CD4-positive, alpha-beta T cell treated with Interleukin-17A for 4 hours (primary cell): ENCODE measurements at places on chromosomes 4 and X.

DNA sequence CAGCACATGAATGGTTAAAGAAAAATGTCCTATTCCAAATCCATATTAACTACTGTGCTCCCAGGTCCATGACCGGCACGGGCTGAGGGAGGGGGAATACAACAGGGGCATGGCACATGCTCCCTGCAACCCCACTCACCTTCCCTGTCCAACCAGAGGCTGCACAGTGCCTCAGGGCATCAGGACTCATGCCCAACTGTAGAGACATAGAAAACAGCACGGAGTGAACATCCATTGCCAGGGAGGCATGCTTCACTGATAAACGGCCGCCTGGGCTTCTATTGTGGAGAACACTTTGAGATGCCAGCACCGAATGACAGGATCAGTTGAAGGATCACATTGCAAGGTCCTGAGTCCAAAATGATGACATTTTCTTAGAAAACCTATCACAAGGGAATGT is 140.6 kb downstream of the STK32B start:
- DNase-seq = no peak

DNA sequence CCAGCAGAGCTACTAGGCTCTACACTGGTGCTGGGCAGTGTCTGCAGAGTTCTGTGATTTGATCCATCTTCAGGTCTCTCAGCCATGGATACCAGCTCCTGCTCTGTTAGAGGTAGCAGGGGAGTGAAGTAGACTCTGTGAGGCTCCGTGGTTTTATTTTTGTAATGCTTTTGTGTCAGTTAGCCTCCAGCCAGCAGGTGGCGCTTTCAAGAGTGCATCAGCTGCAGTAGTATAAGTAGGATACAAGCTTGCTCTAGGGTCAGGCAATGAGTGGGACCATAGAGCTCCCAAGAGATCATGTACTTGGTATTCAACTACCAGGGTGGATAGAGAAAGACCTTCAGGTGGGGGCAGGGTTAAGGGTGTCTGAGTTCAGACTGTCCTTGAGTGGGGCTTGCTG is 362.5 kb upstream of the TRAM1L1 start:
- DNase-seq = peak; percentile 7

DNA sequence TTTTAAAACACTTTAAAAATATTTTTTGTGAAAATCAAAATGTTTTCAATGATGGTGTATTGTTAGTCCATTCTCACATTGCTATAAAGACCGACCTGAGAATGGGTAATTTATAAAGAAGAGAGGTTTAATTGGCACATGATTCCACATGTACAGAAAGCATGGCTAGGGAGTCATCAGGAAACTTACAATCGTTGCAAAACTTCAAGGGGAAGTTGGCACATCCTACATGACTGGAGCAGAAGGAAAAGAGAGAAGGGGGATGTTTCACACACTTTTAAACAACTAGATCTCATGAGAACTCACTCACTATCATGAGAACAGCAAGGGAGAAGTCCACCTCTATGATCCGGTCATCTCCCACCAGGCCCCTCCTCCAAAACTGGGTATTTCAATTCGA is 110.7 kb downstream of the TMEM47 start:
- DNase-seq = no peak

GRCh38 chrX:1667566-1667965 is 52.7 kb downstream of the ASMT start:
- no peak for DNase-seq

DNA sequence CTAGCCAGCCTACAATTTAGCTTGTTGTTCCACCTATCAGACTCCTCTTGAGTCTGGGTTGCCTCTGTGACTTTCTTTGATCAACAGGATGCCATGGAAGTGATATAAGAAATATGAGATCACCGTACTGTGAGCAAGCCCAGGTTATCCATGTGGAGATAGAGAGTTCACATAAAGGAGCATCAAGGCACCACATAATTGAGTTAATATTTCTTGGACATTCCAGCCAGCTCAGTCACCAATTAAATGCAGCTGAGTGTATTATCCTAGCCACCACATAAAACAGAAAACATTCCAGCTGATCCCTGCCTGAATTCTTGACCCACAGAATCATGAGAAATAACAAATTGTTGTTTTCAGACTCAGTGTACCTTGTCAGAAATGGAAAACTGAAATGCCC is 253.6 kb downstream of the PPP1R2C start:
- no peak for DNase-seq

DNA sequence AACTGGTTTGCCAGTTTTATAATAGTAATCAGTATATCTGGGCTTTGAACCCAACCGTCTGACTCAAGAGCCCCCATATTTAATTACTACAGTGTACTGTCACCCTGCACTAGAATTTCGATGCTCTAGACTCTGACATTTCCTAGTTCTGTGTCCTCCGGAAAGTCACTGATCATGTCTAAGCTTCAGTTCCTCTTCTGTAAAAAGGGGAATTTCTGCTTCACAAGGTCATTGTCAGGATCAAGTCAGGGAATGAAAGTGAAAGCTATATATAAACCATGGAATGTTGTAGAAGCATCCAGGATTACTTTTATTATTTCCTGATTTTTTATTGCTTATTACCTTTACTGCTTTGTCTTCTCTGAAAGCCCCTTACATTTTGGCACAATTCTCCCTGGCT is 4.0 kb upstream of the KCNIP4 start:
- DNase-seq = no peak

GRCh38 chrX:9804444-9804843 is 18.2 kb downstream of the SHROOM2 start:
- no peak for DNase-seq

DNA sequence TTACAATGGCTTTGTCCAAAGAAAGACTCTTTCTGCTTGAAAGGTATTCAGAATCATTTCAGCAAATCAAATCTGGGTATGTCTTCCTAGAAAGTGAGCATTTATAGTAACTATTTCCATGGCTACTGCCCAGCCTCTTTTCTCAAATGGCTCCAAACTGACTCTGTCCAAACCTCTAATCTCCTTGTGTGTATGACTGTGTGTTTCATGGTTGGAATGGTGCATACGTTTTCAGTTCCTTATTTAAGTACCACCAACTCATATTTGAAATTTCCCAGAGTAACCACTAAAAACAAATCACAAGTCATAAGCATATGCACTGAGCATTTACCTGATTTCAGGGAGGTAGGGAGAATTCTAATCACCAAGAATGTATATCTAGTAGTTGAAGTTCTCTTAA is 106.0 kb downstream of the TMEM144 start:
- no peak for DNase-seq

GRCh38 chrX:10076765-10077164 is 80.0 kb upstream of the CLCN4 start:
- DNase-seq = no peak

GRCh38 chr4:186826006-186826405 is 102.3 kb upstream of the FAT1 start:
- DNase-seq = no peak

DNA sequence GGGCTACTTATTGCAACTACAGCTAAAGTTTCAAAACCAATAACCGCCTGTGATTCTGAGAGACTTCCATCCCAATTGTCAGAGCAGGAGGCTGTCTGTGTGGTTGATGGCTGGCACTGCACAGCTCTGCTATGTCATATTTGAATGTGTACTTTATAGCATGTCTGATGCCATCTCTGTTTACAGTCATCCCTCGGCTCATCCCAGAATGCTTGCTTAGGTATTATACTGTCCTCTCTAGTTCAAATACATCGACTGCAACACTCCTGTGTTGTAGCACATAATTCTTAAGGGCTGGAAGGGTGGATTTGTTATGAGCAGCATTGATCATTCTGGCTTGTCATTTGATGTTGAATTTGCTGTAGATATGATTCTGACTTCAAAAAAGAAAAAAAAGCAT is 1617.5 kb upstream of the TENM3 start:
- DNase-seq = no peak

GRCh38 chrX:154991039-154991438 is 31.5 kb downstream of the F8 start:
- no peak for DNase-seq

- no peak for DNase-seq
Observed at GRCh38 chr4:114535725-114536124, 62.9 kb upstream of the UGT8 start.

DNA sequence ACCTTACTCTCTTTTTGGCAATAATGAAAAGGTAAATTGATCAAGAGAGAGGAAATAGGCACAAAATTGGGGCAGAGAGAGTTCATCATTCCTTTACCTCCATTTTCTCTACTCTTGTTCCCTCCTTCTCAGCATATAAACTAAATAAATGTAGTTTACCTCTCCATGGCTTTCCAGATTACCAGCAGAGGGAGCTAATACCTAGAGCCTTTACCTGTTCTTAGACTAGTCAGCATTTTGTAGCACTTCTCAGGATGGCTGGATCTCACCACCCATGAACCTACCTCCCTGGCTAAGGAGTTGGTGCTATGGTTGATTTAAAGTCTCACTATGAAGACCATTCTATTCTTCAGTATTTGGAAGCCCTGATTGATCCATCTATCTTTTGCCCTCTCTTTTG is 15.7 kb downstream of the OFD1 start:
- DNase-seq = peak; percentile 15

- DNase-seq = no peak
Observed at GRCh38 chrX:21963731-21964405, 23.4 kb downstream of the SMS start.

DNA sequence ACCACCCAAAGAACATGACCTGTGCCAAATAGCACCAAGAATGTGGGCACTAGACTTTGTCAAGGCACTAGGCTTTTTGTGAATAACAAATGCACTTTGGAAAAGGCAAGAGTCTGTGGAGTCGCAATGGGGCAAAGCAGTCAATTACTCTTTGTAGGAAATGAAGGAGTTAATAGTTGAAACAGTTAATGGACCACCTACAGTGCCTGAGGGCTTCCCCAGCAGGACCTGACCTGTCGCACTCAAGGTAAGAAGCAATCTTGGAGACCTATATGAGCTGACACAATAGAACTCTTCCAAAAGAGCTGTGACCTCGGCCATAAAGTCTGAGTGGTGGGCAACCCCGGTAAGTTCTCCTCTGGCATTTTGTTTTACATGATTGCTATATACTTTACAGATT is 49.2 kb upstream of the CAPN6 start:
- DNase-seq = no peak

GRCh38 chrX:84187533-84188319 is at the start of gene RPS6KA6:
RPS6KA6 (minus strand) TSS chrX:84188199; CDS start chrX:84187899, 300 bp downstream.
- no peak for DNase-seq

DNA sequence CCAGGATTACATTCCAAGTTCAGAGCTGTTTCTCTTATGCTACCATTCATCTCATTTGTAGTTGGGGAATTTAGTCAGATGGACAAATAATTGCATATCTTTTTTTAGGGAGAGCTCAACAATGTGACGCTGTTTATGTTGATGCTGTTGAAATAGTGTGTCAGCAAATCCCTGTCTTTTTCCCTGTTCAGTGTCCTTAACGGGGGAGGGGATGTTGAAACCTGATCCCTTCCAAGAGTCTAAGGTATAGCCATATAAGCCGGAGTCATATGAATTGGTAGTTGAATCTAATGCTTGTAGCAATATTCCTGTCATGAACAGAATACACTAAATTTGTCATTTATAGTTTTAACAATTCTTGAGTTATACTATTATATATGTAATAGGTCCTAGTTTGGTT is 293.5 kb upstream of the FAT1 start:
- no peak for DNase-seq

GRCh38 chr4:24680746-24681448 is 96.5 kb upstream of the DHX15 start:
- DNase-seq = no peak

DNA sequence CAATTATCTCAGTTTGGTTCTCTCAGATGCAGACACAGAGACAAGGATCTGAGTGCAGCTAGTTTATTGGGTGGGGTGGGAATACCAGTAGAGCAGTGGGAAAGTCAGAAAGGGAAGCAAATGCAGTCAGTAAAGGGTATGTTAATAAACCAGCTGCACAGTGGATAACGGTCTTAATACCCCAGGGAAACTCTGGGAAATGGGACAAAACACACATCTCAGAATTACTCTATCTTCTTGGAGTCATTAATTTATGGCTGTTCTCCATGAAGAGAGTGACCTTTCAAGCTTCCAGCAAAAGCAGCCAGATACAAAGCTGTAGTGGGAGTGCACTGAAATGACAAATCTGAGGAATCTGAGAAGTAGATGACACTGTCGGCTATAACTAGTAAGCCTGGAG is 73.3 kb upstream of the NALF2 start:
- DNase-seq = no peak

DNA sequence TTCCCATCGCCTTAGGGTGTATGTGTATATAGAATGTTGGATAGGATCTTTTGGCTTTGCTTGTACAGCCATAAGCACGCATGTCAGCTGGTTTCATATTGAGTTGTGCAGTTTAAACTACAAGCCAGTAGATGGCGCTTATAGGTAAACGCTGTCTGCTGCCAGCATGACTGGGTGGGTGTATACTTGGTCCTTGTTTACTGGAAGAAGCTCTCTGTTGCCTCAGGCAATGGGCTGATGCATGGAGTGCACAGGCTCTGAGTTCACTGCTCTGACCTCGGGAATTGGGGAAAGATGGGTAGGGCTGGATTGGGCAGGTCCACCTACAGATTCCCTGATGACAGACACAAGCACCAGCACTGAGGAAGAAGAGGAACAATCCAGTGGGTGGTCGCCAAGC is 831.5 kb downstream of the STIM2 start:
- no peak for DNase-seq

GRCh38 chrX:85620466-85620865 is 241.0 kb upstream of the POF1B start:
- no peak for DNase-seq

- DNase-seq = no peak
Observed at GRCh38 chr4:25783943-25784342, 78.8 kb downstream of the SEL1L3 start.

GRCh38 chr4:15653864-15654592 is 1.1 kb downstream of the FBXL5 start:
- peak; percentile 8 for DNase-seq

- DNase-seq = no peak
Observed at GRCh38 chr4:59057804-59058203, 1947.6 kb upstream of the IGFBP7 start.

DNA sequence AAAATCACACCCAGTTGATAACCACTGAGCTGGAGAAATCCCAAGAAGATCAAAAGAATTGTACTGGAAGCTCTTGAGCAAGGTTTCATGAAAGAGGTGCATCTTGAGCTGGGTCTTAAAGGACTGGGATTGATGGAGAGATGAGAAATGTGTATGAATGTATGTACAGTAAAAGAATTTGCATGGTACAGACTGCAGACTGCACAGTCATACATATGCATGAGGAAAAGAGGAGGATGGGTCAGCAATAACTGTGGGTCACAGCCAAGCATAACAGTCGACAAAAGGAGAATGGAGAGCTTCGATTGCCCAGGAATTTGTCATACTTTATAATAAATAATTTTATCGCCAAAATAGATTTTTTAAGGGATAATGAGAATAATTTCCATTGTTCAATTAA is 4.8 kb upstream of the RELL1 start:
- DNase-seq = no peak

- no peak for DNase-seq
Observed at GRCh38 chrX:6292599-6292998, 63.9 kb upstream of the NLGN4X start.

DNA sequence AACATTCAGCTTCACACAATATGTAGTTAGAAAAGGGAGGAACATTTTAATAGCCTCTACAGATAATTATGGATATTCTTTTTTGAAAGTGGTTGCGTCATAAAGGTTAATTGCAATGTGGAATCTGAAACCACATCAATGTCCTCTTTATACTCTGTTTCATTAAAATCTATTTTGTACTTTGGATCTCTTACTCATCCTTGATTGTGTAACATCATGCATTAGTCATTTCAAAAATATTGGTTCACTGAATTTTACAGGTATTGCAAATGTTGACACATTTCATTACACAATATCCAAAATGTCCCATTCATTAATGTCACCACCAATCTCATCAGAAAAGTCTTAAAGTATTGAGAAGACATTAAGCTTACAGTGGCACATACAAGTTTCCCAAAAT is 62.7 kb upstream of the USP9X start:
- no peak for DNase-seq

- no peak for DNase-seq
Observed at GRCh38 chr4:87532907-87533306, 3.7 kb upstream of the SPARCL1 start.
